ELR (cell line): ENCODE measurements at places on chromosomes 1 and 21.
A peak's percentile ranks its signal among the peaks of the same experiment; 100 is the strongest.

DNA sequence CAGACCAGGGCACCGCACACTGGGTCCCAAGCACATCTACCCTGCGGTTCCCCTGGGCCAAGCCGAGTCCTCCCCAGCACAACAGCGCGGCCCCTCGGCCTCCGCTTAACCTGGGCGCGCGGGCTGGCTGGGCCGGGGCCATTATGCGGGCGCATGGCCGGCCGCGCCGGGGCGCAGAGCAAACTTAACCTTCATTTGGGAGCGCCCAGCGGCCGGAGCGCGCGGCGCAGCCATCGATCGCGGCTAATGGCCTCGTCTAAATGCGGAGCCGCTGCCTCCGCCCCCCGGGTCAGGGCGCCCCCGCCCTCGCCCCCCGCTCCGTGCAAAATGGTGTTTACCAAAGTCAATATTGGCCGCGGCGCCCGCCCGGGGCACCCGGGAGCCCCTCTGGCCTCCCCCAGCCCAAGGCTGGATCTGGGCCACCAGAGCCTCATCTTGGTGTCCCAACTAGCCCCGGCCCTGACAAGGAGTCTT is 272.1 kb downstream of the TRABD2B start:
- no peak for DNase-seq

DNA sequence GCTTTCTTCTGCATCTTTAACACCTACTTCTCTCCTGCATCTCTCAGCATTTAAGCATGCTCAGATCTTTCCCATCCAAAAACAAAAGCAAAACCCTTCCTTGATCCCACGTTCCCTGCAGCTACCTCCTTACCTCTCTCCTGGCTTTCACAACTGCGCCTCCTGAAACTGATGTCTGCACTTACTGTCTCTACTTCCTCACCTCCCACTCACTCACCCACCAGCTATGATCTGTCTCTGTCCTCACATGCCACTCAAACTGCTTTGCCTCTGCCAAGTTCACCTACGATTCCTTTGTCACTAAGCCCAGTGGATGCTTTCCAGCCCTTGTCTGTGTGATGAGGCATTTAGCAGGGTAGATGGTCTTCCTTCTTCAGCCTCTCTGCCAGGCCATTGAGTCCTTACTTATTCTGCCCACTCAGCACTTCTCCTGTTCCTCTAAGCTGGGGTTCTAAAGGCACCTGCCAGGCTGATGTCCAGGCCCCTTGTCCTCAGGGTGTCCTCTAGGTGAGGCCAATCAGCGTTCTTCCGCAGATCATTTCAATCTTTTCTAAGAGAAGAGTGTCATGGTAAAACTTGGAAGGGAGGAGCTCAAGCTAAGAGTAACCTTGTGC is 10.0 kb upstream of the GJB3 start:
- DNase-seq: no peak

DNA sequence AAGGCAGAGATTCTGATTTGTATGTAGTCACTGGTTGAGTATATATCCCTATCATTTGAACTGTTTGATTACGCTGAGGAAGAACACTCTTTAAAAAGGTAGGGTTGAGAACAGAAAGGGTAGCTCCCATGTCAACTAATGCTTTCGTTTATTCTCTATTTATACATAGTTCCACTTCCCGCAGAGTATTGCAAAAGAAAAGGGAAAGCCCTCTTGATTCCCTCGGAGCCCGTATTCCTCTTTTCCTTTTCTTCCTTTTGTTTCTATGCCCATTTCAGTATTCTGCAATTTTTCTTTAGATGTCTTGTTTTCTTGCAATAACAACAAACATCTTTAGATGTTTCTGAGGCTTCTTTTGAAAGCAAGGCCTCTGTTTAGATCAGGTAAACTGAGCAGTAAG is 78.2 kb downstream of the DNTTIP2 start:
- no peak for DNase-seq

GRCh38 chr1:154860156-154860870 is 9.8 kb downstream of the KCNN3 start:
- peak; percentile 64 for DNase-seq

DNA sequence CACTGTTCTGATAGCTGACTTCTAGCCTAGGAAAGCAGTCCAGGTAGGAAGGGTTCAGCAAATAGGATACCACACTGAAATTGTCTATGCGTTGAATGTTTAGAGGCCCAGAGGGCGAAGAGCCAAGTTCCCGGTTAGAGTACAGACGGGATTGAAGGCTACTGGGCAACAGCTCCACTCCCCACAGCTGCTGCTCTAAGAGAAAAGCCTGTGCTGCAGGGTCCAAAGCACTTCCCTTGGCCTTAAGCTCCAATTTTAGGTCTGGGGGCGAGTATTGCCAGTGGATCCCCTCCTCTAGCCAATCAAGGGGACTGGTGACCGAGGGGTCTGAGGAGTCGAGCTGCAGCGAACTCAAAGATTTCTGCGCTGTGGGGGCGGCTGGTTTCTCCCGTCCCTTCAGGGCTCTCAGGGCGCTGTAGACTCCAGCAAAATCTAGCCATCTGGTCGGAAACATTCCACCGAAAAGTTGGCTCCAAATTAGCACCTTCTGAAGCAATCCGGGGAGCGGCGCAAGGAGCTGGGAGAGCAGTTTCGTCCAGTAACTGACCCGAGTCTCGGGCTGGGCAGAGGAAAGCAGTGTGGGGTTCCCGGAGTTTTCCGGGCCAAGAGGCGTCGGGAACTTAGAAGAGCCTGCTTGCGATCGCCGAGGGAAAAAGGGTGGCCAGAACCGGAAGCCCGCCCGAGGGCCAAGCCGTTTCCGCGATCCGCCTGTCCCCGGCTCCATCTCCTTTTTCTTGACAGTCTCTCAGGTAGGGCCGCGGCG is 748 bp downstream of the PPP1R15B start:
- DNase-seq: peak; percentile 56

DNA sequence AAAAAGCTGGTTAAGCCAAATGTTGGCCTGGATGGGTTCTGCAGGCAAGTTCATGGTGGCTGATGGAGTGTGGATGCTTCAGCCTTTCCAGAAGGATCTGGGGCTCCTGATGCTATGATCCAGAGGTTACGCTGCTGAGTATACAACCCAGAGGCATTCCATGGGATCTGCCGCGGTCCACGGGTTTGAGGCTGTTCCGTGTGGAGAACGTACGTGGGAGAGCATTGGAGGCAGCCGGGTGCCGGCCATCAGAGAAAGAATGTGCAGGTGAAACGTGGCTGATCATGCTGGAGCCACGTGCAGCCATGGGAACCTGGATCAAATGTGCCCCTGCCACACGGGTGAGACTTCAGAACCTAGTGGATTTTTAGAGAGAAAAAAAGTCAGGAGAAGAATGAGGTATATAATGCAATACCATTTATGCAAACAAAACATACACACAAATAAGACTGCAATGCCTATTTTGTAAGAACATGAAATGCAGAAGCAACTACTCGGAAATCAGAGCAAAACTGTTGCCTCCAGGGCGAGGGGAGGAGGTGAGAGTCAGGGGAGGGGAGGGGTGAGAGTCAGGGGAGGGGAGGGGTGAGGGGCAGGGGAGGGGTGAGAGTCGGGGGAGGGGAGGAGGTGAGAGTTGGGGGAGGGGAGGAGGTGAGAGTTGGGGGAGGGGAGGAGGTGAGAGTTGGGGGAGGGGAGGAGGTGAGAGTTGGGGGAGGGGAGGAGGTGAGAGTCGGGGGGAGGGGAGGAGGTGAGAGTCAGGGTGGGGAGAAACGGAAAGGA is 116.5 kb upstream of the C1orf174 start:
- DNase-seq: no peak
